NCI-H226 (cell line): ENCODE measurements at places on chromosomes 11 and 22.

GRCh38 chr11:123427405-123427804, 2.7 kb upstream of the GRAMD1B start:
- no peak for DNase-seq

DNA sequence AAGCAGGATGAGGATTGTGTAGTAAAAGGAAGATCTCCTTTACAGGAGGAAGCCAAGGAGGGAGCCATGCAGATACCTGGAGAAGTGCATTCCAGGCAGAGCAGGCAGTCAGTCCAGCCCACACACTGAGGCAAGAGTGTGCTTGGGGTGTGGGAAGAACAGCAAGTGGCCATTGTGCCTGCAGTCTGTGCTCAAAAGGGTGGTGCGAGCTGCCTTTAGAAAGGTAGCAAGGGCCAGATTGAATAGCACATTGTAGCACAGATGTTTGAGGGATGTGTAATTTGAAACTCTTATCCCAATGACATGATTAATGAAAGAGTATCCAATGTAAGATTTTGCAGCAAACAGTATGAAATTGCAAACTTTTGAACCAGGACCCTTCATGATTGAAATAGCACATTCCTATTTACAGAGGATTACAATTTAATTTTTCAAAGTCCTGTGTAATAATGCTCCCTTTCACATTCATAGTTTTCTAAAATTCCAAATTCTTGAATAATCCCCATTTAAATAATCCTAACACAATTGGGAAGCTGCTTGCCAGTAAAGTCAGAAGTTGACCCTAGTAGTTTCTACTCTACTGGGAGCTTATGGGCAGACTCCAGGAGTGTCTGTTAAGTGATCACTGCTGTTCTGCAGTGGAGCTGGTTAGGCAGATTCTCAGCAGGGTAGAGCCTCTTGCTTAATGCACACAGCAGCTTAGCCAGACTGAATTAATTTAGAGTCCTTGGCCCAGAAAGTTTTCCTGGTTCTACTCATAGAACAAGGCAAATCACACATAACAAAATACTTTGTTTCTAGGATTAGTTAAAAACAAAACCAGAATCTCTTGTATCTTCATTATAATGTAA, 78.1 kb downstream of the CYB5R2 start:
- no peak for DNase-seq

GRCh38 chr22:33781411-33781810, 138.9 kb downstream of the LARGE1 start:
- DNase-seq: no peak

DNA sequence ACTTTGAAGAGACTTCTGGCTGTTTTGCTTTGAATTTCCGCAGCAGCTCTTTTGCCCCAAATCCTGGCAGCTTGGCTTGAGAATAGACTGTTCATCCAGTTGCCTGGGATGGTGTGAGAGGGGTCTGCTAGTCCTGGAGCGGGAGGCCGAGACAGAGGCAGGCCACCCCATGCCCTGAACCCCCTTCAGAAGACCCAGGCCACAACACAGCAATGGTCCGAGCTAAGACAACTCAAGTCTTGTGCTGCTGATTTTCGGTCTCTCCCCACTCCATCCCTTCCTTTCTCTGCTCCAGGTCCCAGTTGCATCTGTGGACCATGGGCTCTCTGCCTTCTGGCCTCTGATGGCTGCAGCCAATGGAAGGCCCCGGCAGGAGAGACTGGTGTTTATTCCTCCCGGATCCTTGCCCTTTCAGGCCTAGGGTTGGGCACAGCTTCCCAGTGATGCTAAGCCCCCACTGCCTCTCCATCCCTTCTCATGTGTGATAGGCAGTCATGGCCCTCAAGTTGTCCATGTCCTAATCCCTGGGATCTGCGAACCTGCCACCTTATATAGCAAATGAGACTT, 31.9 kb upstream of the TP53I11 start:
- no peak for DNase-seq

GRCh38 chr11:34250211-34250610, 107.6 kb downstream of the ABTB2 start:
- no peak for DNase-seq

DNA sequence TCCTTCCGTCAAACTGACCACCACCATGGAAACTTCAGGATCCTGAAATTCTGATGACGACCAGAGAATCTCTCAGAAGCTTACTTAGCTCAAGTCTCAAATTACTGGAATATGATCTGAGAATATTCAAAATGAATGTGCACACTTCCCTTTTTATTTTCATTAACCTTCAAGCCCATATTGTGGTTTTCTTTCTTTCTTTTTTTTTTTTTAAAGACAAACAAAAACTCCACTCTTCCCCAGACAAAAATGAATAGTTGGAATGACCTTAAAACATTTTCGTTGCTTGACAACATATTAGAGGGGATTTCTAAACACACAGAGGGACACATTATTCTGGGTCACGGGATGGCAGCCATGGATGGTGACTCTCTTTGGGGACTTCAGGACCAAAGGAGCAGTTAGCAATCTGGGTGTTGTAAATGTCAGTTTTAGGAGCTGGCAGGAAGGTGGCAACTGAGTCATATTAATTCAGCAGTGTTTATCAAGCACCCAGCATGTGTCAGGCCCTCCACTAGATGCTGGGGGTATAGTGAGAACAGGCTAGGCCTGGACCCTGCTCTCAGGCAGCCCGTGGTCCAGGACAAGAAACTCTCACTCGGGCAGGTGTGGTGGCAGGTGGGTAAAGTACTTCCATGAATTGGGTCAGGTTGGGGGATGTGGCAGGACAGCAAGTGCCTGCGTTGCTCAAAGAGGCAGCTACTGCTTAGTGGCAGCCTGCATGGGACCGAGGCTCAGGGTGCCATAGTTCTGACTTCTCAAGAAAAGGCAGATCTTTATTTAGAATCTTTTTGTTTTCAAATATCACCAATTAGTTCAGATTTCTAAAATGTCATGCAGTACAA, 126.1 kb downstream of the HIPK3 start:
- no peak for DNase-seq

GRCh38 chr11:72787216-72788104, 6.4 kb downstream of the STARD10 start:
- no peak for DNase-seq

DNA sequence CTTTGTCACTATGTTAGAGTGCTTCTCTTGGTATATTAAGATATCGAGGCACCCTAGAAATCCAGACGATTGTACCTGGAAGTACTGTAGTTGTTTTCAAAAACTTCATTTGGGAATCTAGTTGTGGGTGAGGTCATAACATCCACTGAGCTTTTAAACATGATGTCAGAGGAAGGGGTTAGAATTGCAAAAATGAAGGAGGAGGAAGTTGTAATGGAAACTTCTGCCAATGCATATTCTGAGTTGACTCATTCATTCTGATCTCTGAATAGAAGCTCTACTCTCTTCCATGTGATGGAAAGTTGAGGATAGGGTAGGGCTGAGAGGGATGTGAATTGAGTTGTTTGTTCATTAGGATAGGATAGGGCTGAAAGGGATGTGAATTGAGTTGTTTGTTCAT, 7.7 kb downstream of the CD44 start:
- no peak for DNase-seq

- DNase-seq: no peak
These were observed 624 bp downstream of the TMEM41B start for GRCh38 chr11:9313648-9314290.

DNA sequence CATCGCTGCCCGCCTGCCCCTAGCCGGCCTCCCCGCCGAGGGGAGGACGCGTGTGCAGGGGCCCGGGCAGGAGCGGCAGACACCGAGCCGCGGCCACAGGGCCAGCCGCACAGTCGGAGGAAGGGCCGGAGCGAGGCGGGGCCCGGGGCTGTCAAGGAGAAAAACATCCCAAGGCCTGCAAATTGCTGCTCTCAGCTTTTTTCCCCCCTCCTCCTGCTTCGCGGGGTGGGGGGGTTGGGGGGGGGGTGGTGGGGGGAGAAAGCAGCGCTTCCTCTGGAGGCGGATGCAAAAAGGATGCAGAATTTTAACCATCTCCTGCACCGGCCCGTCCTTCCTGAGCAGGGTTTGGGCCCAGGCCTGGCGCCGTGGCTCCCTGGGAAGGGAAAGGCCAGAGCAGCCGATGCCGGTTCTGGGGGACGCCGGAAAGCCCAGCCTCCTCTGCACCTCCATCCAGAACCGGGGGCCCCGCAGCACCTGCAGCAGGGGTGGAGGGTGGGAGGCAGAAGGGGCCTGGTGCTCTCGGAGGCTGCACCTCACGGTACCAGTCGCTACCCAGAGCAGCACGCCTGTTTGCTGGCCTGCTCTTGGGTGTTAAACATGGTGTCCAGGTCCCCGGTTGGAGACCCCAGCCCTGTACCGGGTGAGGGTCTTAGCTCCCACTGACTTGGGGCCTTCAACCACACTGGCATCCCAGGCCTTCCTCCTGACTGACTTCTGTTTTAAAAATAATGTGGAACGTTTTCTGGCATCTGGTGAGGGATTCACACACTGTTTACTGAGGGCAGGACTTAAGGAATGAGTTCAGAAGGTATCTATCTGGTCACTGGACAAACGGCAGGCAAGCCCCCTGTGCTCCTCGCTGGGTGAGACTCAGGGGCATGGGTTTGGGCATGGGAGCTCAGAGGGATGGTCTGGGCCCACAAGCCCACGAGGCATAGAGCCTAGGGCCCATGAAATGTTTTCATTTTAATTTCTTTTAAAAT, 77.4 kb upstream of the WNT7B start:
- no peak for DNase-seq

DNA sequence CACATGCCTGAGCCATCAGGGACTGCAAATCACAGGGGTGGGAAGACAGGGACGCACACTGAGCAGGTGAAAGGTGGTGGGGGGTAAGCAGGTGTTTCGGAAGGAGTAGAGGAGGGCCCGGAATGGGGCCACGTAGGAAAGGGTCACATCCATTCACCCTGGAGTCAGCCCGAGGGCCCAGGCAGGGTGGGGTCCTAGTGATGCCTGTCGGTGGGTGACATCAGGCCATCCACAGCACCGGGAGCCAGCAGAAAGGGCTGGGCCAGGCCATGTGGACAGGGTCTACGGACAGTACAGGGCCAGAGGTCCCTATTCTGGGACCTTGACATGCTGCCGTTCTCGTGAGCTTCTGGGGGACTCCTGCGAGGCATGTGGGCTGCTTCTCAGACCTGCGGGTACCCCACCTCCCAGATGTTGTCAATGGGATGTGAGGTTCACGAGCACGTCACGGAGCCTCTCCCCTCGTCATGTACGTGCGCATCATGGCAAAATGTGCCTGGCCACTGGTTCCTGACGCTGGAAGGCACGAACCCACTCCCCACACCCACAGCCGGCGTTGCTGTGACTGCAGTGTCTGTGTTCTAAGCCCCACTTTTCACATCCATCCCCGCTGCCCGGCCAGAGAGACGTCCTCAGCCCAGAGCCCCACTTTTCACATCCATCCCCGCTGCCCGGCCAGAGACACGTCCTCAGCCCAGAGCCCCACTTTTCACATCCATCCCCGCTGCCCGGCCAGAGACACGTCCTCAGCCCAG, 84.1 kb downstream of the FBLN1 start:
- no peak for DNase-seq

GRCh38 chr11:469684-470560, 19.8 kb downstream of the PTDSS2 start:
- peak; percentile 62 for DNase-seq

DNA sequence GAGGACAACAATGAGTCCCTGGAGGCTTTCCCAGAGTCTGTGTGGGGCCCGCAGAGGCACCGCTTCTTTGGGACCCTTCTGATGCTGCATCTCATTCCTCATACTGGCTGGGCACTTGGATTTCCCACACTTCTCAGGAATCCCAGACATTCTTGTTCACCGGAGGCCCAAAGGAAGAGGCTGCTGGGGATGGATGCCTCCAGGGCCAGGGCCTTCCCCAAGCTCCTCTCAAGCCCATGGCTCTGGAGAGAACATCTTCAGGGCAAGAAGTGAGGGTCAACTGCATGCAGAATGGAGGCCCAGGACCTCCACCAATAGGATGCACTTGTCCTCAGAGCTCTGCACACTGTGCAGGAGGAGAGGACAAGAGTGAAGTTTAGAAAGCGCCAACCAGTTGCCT, 34.6 kb downstream of the DKK3 start:
- DNase-seq: no peak

GRCh38 chr11:111797145-111797581, 31.0 kb upstream of the PPP2R1B start:
- peak; percentile 43 for DNase-seq

DNA sequence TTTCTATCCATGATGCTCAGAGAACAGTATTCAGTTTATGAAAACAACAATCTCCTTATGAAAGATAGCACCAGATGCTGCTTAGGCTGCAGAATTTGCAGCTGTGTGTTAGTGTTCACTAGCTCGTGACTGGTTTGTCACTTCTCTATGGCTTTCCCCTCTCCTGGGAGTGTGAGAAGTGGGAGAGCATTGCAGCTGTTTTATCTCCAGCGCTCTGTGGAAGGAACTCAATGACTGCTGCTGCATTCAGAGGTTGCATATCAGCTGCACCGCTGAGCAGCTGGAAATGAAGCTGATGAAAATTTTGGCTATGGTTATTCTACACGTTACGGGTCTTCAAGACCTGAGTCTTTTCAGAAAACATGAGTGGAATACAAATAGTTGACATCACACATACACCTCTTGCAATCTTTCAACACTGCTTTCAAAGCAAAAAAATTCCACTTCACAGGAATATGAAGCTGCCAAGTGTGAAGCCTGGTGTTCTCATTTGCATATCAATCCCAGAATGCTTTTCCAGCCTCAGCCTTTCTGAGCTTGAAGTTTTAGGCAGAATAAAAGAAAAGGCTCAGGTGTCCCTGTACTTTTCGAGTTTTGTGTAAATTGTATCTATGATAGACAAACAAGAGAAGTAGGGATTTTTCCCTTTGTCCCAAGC, 149.3 kb upstream of the DDI1 start:
- DNase-seq: no peak

DNA sequence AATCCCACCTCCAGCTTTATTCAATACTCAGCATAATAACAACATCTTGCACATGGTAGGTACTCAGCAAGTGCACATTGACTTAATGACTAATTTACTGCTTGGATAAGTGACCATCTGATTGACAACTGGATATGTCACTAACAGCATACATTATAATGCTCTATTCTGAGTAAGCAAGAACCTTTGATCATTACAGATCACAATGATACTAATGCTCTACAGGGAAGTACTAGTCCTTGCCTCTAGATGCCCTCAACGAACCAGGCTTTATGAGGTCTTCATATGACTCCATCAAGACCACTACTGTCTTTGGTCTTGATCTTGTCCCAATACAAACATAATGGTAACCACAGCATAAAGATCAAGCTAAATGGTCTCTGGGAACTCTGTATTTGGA, 167.6 kb upstream of the MTMR2 start:
- DNase-seq: no peak

GRCh38 chr11:112453601-112454577, 193.2 kb upstream of the PLET1 start:
- no peak for DNase-seq

GRCh38 chr11:33692013-33692504, 8.6 kb downstream of the C11orf91 start:
- peak; percentile 95 for DNase-seq
